NCI-H460 (cell line): ENCODE measurements at places on chromosomes 2 and 18.

DNA sequence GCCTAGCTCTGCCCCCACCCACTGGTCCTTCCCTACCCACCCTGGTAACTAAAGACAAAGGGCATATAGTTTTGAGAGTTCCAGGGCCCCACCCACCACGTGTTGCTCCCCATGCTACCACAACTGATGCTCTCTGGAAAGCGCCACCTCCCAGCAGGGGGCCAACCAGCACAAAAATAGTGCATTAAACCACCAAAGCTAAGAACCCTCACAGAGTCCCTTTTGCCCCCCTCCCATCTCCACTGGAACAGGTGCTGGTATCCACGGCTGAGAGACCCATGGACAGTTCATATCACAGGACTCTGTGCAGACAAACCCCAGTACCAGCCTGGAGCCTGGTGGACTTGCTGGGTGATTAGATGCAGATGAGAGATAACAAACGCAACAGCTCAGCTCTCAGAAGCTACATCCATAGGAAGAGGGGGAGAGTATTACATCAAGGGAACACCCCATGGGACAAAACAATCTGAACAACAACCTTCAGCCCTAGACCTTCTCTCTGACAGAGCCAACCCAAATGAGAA, 715.9 kb downstream of the NUP35 start:
- DNase-seq, result no peak

- no peak for DNase-seq
Observed at GRCh38 chr18:5841518-5841917, 53.8 kb downstream of the TMEM200C start.

- DNase-seq, result no peak
Observed at GRCh38 chr18:62576845-62577512, 54.2 kb downstream of the ZCCHC2 start.

DNA sequence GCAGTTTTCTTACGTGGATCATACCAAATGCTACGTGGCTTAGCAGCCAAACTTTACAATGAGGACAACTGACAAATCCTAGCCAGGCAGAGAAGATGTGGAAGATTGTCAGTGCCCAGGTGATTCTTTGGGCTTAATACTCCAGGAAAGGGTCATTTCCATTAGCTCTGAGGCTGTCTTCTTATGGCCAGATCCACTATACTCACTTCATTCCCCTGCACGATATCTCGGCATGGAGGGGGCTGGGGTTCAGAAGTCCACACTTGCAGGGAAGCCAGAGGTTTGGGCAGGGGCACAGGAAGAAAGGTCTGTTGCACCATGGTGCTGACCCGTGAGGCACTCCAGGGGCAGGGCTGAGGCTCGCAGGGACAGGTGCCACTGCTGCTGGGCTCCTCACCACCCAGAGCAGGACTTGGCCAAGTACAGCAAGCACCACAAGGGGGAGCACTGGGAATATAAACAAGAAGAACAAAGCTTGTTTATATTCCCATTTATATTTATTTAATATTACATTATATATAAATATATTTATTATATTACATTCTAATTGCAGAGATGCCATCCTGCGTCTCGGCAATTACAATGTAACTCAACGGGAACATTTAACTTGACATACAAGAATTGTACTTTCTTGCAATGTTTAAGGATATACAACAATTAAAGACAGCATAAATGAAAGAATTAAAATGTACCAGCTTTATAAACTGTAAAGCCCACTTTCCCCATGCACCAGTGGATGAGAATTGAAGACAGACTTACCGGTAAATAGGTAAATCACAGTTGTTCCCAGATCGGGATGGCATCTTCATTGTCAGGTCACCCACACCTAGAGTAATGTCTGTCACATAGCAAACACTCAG, 27.2 kb downstream of the CLUL1 start:
- peak; percentile 53 for DNase-seq

DNA sequence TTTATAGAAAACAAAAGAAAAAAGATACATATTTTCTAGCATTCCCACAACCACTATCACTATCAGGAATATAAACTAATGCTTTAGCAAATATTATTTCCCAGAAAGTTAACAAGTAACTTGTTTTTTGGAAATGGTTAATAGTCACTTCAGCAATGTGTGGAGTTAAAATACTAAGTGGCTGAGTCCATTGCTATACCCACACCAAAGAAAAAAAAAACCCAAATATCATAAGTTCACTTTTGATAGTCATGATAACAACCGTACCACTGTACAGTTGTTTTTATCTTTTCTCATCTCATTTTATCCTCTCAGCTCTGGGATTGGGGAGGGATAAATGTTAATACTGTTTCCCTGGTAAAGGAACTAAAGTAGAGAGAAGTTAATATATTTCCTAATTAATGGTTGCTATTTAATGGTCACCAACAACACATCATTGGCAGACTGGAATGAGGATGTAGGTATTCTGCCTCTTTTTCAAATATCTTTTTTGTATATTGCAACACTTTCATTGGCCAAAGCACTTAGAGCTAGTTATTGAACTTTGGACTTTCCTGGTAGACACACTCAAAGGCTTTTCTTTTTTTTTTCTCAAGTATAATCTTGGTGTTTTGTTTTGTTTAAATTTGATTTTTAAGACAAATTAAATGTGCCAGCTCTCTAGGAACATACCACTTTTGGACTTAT, 18.4 kb upstream of the KANSL1L start:
- no peak for DNase-seq

GRCh38 chr18:58640428-58640805, 11.5 kb upstream of the ALPK2 start:
- DNase-seq, result no peak

- no peak for DNase-seq
Observed at GRCh38 chr2:200223205-200223784, 83.2 kb upstream of the SPATS2L start.

DNA sequence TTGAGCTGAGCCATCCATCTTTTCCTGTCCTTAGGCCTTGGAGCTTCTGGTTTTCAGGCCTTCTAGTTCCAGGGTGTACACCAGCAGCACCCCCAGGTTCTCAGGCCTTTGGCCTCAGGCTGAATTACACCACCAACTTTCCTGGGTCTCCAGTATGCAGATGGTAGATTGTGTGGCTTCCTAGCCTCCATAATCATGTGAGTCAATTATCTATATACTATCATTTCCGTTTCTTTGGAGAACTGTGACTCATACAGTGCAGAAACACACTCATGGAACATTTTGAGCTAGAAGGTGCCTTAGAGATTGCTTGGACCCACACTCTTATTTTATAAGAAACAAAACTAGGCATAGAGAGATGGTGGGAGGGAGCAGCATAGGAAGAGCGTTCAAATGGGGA, 167.4 kb downstream of the NCK2 start:
- no peak for DNase-seq

- no peak for DNase-seq
Observed at GRCh38 chr2:73830871-73831401, 2.2 kb downstream of the STAMBP start.

DNA sequence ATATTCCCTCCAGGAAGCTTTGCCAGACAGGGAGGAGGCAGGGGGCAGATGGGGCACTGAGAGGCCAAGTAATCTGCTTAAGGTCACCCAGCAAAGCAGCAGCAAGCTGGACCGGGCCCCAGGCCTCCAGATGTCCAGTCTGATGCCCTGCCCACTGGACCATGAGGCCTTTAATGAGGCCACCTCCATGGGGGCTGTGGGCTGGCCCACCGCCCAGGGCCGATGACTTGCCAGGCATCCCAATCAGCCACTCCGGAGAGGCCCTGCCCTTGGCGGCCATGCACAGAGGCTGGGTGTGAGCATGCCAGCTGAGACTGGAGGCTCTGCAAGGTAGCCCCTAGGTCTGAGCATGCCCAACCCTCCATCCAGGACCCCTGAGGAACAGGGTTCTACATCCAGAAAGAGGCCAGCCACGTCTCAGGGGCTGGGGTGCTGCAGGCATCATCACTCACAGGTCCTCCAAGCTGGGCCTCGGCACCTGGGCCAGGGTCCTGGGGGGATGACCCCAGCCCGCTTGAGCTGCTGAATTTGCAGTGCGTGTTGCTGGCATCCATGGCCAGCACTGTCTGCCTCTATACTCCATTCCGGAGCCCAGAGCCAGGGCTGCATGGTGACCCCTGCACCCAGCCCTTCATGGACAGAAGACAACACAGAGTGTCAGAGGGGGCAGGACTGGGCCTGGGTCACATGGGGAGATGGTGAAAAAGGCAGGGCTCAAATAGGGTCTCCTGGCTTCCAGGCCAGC, 164.2 kb downstream of the INHBB start:
- DNase-seq, result no peak

GRCh38 chr2:84085562-84085961, 373.5 kb downstream of the SUCLG1 start:
- DNase-seq, result no peak

GRCh38 chr2:19888831-19889230, 13.0 kb downstream of the TTC32 start:
- DNase-seq, result no peak

DNA sequence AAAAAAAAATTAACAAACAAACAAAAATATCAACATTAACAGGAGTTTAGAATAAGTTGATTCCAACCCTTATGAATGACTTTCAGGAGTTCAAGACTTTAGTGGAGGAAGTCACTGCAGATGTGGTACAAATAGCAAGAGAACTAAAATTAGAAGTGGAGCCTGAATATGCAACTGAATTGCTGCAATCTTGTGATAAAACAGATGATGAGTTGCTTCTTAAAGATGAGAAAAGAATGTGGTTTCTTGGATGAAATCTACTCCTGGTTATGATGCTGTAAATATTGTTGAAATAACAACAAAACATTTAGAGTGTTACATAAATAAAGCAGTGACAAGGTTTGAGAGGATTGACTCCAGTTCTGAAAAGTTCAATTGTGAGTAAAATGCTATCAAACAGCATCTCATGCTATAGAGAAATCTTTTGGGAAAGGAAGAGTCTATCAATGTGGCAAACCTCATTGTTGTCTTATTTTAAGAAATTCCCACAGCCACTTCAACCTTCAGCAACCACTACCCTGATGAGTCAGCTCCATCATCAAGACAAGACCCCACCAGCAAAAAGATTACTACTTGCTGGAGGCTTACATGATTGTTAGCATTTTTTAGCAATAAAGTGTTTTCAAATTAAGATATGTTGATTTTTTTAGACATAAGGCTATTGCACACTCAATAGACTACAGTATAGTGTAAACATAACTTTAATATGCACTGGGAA, 42.7 kb upstream of the TAF4B start:
- no peak for DNase-seq

GRCh38 chr2:73896362-73897239, 3.8 kb downstream of the ACTG2 start:
- no peak for DNase-seq

DNA sequence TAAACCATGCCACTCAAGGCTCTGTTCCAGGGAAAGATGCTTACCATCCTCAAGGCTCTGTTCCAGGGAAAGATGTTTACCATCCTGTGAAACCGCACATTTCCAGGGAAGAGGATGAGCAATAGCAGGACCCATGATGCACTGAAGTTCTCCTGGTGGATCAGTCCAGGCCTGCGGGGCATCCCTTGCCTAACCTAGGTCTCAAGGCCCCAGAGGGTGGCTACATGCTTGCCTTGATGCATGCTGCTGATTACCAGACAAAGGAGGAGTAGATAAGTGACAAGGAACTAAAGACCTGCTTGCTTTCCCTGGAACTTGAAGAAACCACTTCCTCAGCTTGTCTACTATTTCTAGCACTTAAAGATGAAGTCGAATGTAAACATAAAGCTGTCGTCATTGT, 111.0 kb upstream of the LINC00305 start:
- no peak for DNase-seq

GRCh38 chr2:42246562-42246961, 77.4 kb downstream of the EML4 start:
- DNase-seq, result no peak

GRCh38 chr2:40192864-40193669, 258.8 kb downstream of the SLC8A1 start:
- peak; percentile 4 for DNase-seq

DNA sequence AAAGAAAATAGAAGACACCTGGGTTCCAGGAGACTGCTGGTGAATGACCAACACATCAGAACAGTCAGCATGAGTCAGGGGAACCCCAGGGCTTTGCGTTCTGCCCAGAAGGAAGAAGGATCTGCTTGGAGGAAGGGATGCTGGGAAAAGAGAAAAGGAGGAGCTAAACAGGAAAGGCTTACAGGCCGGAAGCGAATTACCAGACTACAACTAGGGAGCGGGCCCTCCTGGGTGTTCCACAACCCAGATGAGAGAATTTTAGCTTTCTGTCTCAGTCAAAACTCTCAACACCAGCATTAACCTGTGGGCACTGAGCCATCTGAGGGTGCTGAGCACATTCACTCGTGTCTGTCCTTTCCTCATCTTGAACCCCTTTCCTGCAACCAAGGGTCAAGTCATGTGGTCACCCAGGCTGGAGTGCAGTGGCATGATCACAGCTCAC, 19.2 kb downstream of the CDC42EP3 start:
- DNase-seq, result peak; percentile 23

DNA sequence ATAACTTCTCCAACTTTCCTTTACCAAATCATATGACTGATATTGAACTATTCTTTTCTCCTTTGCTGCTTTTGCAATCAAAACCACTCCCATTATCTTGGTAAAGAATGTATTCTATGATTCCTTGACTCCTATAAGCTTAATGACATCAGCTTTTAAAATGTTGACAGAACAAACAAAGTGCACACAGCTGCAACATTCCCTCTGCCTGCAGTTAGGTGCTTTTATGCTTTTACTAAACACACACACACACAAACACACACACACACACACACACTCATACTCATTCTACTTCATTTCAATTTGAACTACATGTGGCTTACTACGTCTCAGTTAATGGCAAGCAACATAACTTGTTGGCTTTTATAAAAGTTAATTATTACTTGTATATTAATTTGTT, 946.6 kb downstream of the DPP10 start:
- DNase-seq, result no peak

DNA sequence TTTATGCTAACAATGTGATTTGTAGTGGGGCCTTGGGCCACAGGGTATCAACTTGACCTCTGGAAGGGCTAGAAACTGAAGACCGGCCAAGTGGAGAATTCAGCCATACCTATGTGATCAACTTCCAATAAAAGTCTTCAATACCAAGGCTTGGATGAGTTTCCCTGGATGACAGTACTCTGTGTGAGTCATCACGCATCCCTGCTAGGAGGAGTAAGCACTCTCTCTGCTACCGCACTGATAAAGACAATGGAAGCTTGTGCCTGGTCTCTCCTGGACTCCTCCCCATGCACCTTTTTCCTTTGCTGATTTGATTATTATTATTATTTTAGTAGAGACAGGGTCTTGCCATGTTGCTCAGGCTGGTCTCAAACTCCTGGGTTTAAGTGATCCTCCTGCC, 58.1 kb downstream of the SKA1 start:
- no peak for DNase-seq

DNA sequence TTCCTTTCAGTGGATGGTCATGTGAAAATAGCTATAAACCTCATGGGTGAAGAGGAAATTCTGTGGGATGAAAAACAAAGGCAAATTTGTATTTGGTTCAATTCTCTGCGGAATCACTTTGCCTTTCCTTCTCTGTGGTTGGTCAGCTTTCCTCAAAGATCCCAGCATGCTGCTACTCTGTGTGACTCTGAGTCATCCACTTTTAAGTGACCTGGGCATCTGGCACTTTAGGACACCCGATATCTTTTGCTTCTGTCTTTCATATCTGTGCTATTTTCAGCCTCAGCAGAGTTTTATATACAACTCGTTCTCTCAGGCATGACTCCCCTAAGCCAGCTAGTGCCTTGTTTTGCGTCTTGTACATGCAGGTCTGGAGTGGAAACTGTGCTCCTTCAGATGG, 217.0 kb upstream of the PIEZO2 start:
- DNase-seq, result no peak

- DNase-seq, result no peak
Observed at GRCh38 chr2:196260546-196260945, 89.2 kb upstream of the STK17B start.

- DNase-seq, result no peak
Observed at GRCh38 chr2:25794544-25795276, 83.6 kb downstream of the ASXL2 start.

- DNase-seq, result no peak
Observed at GRCh38 chr2:963876-964275, 13.2 kb downstream of the SNTG2 start.
